ENCODE measurements at places on chromosomes 6 and 20.
A peak's percentile ranks its signal among the peaks of the same experiment; 100 is the strongest.

GRCh38 chr6:137160763-137161162, 12.7 kb downstream of the IL22RA2 start:
- DNase-seq: no peak

GRCh38 chr6:153673750-153674149, 365.3 kb upstream of the OPRM1 start:
- no peak for DNase-seq

DNA sequence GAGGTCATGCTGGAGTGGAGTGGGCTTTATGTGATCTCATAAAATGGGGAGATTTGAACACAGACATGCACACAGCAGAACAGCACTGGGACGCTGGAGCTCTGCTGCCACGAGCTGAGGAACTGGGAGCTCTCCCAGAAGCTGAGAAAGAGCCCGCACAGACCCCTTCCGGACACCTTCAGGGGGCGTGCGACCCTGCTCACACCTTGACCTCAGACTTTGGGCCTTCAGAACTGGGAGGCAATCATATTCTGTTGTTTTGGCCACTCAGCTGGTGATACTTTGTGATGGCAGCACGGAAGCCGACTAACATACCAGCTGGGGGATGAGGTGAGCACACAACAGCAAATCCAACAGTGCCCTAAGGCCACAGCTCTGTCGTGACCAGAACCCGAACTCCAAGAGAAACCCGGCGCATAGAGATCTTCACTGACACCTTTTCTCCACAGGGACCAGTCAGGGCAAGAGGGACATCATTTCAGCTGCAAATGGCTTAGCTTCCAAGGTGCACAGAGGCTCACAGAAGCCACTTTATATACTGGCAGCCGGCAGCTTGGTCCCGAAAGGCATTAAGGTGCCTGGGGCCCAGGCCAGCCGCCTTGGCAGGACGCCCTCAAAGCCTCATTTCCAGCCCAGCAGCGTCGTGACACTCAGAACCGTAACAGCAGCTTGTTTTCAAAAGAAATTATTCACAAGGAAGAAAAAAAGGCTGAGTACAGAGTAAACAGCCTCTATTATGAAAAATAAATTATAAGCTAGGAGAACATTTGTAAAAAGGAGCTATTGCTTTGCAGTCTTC, 89.3 kb downstream of the RNASET2 start:
- no peak for DNase-seq

- no peak for DNase-seq
These were observed 140.6 kb downstream of the OPN5 start for GRCh38 chr6:47922391-47922790.

DNA sequence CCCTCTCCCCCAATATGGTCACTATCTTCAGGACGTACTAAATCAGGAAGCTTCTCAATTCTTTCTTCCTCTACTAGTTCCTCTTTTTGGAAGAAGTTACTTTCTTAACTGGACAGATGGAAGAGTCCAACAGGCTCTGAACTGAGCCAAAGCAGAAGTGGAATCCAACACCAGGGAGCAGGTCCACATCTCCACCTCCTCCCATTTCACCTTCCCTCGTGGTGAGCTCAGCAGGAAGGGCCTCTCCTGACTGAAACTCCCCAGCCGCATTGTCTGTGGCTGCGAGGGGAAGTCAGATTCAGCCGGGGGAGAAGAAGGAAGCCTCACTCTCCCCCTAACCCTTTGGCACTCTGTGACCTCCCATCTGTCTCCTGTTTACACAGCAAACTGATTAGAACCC, 63.8 kb upstream of the UST start:
- DNase-seq: no peak

DNA sequence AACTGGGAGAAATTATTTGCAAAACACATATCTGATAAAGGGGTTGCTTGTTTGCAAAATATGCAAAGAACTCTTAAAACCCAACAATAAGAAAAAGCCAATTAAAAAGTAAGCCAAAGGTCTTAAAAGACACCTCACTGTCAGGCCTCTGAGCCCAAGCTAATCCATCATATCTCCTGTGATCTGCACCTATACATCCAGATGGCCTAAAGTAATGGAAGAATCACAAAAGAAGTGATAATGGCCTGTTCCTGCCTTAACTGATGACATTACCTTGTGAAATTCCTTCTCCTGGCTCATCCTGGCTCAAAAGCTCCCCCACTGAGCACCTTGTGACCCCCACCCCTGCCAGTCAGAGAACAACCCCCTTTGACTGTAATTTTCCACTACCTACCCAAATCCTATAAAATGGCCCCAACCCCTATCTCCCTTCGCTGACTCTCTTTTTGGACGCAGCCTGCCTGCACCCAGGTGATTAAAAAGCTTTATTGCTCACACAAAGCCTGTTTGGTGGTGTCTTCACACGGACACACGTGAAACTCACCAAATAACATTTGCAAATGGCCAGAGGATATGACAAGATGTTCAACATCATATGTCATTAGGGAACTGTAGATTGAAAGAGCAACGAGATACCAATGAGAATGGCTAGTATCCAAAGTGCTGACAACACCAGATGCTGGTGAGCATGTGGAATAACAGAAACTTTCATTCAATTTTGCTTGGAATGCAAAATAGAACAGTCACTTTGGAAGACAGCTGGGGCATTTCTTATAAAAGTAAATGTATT, 565.0 kb upstream of the ADGRB3 start:
- no peak for DNase-seq

DNA sequence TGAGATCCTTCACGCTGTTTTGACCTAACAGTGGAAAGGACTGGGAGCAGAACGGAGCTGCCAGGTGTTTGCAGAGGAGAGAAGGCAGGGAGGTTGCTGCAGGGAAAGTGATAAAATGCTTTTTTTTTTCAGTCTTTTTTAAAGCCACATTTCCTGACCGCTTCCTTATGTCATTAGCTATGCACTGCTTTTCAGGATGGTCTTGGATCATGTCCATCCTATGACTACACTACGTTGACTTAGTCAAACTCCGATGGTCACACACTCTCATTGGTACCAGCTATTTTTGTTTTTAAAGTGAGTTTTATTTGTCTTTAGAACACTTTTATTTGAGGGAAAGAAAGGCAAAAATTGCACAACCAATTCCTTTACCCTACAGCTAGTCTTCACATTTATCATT, 89.2 kb upstream of the EXOC2 start:
- no peak for DNase-seq

- DNase-seq: no peak
These were observed 4.0 kb downstream of the MYLIP start for GRCh38 chr6:16132909-16133308.

DNA sequence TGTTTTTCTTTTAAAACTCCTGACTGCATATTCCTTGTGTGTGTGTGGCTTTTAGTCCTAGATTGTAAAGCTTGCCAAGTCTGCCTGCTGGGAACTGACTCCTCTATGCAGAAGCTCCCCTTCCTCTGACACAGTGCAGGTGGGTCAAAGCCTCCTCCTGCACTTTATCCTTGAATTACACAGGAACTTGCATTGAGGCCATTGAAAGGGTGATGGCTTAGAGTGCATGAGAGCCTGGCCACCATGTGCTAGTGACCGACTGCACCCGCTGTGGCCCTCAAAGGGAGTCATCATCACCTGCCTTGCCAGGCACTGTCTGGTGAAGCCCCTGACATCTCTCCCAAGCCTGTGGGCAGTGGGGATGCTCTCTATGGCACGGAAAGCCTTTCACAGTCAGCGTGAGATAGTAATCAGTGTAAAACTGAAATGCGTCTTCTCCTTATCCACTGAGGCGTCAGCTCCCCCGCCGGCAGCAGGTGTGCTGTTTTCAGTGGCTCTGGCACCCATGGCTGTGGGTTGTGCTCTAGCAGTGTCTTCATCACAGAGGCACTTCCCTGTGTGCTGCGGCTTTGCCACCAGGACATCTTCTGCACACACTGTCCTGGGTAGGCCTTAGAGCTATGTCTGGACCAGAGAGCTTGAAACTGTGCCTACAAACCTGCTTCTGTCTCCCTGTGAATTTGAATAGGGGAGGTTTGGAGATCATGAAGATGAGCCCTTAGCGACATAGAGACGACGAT, 87.9 kb downstream of the THBS2 start:
- DNase-seq: no peak

DNA sequence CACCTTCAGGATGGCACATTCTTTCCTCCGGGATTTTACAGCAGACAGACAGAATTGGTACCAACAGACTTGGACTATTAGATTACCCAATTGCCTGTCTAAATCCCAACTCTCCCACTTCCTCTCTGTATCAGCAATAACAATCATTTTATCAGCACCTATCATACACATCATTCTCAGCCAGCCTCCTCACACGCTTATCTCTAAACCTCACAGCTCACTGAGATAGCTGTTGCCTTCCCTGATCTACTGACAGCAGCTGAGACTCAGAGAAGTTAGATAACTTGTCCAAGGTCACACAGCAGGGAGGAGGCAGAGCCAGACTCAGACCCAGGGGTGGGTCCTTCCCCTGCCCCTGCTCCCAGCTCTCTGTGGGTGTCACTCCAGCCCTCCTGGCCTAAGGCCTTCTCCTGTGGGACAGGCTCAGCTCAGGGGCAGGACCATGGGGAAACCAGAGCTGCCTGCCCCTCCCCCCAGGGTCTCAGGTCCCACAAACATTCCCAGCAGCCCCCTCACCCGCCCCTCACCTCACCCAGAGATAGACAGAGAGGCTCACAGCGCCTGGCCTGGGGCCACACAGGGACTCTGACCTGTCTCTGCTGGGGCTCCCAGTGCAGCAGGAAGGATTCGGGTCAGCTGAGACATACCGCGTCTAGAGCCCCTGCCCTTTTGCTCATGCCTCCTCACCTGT, 92.8 kb downstream of the GRM4 start:
- no peak for DNase-seq

DNA sequence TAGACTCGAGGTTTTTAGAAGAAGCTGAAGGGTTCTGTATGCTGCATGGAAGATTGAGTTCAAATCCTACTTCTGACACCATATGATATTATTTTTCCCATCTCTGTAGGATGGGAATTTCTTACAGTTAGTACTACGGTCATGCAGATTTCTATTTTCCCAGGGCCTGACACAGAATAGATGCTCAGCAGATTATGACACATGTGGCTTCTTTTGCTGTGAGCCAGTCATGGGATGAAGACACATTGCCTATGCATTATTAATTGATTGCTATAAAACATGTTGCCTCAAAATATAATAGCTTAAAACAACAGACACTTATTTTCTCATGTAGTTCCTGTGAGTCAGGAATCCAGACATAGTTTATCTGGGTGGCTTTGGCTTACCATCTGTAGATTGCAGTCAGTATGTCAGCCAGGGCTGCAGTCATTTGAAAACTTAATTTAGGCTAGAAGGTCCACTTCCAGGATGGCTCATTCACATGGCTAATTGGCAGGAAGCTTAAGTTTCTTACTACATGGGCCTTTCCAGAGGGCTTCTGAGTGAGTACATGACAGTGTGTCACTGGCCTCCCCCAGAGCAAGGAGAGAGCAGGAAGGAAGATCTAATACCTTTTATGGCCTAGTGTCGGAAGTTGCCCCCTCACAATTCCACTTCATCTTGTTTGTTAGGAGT, 29.5 kb downstream of the TOP1 start:
- DNase-seq: no peak

DNA sequence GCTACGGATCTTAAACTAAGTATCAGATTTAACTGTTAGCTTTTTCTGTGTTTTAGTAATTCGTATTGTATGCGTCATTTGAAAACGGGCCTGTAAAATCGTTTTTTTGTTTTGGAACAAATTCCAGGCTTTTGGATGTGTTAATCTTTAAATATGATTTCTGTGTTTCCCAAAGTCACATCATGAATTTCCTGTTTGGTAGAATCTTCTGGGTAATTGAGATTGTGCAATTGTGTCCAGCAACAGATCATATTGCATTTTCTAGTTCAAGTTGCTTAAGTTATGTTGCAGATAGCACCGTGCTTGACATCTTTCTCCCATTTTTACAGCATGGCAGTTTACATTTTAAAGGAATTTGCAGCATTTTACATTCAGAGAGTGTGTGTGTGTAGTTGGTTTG, 1.9 kb downstream of the MAPK14 start:
- no peak for DNase-seq

DNA sequence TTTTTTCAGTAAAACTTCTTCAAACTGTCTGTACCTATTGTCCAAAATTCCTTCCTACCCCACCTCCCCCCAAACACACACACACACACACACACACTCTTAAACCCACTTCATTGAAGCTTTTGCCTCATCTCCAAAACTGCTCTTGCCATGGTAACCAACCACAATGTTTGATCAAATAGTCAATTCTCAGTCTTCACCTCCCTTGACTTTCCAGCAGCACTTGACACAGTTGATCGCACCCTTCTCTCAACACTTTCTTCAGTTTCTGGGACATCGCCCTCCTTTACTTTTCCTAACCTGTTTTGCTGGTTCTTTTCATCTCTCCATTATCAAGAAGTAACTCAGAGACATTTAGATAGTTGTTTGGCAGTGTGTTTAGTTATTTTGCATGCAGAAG, 71.5 kb upstream of the COL21A1 start:
- no peak for DNase-seq

DNA sequence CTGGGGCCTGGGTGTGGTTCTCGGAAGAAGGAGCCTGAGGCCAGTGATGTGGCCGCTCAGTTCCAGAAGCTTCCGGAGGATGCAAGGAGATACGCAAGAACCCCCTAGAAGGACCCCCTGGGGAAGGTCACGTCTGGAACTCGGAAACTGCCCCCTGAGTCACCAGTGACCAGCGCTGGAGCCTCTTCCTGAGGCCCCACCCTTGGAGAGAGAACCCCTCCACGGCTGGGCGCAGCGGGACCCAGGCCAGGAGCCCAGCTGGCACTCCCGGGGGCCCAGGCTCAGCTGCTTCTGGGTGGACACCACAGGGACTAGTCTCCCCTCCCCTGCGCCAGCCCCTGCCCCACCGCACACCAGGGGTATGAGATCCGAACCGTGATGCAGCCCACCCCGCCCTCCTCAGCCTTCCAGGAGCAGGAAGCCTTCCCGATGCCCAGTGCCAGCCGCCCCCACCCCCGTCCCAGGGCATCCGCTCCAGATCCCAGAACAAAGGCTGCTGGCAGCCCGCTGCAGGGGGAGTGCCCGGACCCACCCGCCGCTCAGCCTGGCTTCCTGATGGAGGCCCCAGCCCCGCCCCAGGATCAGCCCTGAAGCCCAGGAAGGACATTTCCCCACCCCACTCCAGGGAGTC, 7.5 kb downstream of the LAMA5 start:
- DNase-seq: peak; percentile 57

- no peak for DNase-seq
These were observed 118.8 kb downstream of the PSMB1 start for GRCh38 chr6:170434117-170434820.

GRCh38 chr6:122482750-122483080, 11.1 kb upstream of the SERINC1 start:
- DNase-seq: no peak

All from left ventricle myocardium superior (tissue), 1 donor.